ENCODE measurements at places on chromosomes 5 and 9. TPM values are rescaled to one million over a fixed set of nuclear protein-coding genes. Genes with fewer than 3 reads are reported as not detected.

DNA sequence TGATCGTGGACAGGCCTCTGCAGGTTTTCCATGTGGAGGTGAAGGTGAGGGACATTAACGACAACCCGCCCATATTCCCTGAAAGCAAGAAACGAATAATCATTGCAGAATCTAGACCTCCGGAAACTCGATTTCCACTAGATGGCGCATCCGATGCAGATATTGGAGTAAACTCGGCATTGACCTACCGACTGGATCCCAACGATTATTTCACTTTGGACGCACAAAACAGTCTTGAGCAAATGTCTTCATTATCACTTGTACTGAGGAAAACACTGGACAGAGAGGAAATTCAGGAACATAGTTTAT is 621 bp downstream of the PCDHA13 start:
- no peak for DNase-seq

GRCh38 chr9:23171479-23171878 is 654.6 kb downstream of the ELAVL2 start:
- no peak for DNase-seq

- no peak for DNase-seq
Measured at GRCh38 chr5:177598477-177598876, 1.5 kb upstream of the B4GALT7 start.

GRCh38 chr5:3027185-3027865 is 275.8 kb upstream of the IRX2 start:
- DNase-seq: no peak

- no peak for DNase-seq
Measured at GRCh38 chr5:99000221-99000620, 71.4 kb upstream of the CHD1 start.

Gene GLRA1
- total RNA-seq: not detected

Gene NUDT12
- 10.4 TPM for total RNA-seq

Gene PCDHGA9
- total RNA-seq: 4.2 TPM
